ENCODE measurements at places on chromosomes 12 and 14.

DNA sequence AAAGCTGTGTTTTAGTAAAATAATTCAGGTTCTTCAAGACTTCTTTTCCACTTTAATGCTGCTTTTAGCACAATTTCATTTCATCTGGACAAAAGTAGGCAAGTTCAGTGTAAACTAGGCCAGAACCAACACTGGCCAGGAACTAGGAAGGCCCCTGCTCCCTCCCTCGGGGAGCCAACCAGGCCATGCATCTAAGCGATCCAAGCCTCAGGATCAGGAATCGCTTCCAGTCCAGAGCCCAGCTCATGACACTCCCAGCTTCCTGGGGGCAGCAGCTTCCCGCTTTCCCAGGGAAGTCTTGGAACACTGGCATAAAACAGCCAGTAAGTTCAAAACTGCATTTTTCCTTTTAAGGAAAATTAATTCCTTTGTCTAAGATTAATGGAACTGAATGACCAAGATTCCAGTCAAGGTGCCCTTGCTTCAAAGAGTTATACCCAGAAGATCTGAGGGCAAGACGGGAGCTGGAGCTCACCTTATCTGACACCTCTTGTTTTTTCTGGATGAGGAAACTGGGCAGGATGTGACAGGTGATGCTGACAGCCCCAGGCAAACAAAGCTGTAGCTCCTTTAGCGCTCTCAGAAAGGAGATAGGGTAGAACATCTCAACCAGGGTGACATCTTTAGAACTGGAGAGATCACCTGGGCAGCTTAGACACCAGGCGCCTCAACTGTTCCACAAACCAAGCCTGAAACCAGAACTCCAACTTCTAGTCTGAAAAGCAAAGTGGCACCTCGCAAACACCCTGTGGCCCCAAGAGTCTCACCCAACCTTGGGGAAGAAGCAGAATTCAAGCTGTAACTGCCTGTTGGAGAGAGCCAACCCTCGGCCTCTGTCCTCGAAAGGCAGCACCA is 61.4 kb upstream of the PNMA1 start:
- no peak for DNase-seq

- no peak for DNase-seq
Measured at GRCh38 chr12:30180602-30181001, 396.9 kb upstream of the TMTC1 start.

GRCh38 chr14:81406863-81407262 is 6.7 kb upstream of the STON2 start:
- DNase-seq = no peak

DNA sequence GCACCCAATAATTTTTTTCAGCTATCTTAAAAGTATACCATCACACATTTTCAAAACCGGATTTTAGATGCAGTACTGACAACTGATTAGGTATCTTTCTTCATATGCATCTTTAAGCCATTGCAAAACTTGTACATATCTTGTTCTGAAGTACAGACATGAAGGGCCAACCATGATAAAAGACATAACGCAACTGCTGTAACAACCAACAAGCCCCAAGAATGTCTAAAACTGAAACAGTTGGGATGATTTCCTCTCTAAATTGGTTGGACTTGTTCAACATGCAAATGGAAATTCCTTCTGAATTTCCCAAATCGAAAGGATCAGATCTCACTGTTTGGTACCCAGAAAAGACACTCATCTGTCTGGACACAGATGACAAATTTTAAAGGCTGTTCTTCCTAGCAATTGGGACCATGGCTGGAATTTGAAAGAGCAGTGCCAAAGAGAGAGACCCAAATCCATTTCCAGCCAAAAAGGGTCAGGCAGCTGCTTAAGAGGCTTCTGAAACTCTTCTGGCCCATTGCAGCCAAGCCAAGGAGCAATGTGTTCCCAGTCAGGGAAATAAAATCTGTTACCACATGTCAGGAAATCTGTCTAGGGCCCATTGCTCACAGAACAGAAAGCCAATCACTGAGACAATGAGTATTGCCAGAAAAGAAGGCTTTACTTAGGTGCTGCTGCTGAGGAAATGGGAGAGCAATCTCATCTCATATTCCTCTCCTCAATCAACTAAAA is 1122.4 kb upstream of the USP15 start:
- DNase-seq = no peak

- DNase-seq = no peak
Measured at GRCh38 chr14:68544081-68544892, 248.6 kb downstream of the ZFP36L1 start.

- no peak for DNase-seq
Measured at GRCh38 chr14:39368261-39368959, 63.8 kb downstream of the FBXO33 start.

DNA sequence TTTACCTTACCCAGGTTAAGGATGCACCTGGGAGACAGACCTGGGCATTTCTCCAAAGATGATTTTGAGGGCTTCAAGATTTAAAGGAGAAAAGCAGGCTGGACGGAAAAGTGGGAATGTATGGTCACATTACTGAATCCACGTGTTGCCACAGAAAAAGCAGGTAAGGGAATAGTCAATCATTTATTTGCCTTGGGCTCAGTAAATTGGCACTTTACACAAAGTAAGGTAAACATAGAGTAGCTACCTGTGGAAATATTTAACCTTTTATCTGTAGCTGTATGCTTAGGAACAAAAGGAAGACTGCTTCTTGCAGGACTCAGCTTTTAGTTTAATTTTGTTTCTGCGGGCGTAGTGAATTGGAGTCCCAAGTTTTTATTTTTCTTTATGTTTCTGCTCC is 153.3 kb downstream of the SLCO1B3 start:
- no peak for DNase-seq

GRCh38 chr12:26730481-26731350 is 102.3 kb downstream of the ITPR2 start:
- no peak for DNase-seq

DNA sequence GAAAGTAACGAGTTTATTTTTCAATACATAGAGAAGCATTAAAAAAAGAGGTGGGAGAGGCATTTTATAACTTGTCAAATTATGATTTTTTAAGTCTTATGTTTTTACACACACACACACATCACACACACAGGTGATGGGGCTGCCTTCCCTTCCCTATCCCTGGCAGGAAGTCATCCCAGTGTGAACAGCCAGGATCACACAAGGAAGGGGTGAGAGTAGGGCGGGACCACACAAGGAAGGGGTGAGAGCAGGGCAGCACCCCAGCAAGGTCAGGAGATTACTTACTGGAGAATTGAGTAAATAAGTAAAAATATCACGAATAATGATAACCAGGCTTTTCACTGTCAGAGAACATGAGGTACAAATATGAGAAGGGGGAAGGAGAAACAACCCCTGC is 372.6 kb downstream of the SEC23A start:
- DNase-seq = no peak

GRCh38 chr14:75125617-75126016 is 1.2 kb downstream of the NEK9 start:
- DNase-seq = no peak

GRCh38 chr14:100586403-100587085 is 673 bp downstream of the BEGAIN start:
- DNase-seq = no peak

DNA sequence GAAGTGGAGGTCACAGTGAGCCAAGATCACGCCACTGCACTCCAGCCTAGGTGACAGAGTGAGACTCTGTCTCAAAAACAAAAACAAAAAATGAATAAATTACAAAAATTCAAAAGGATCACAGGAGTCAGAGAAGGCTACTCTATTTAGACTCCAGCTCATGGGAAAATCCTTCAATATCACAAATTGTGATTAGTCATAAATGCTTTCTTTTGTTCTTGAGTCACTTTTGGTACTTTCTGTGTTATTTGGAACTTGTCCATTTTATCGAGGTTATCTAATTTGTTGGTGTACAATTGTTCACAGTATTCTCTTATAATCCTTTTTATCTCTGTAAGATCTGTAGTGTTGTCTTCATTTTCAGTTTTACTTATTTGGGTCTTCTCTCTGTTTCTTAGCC is 18.9 kb downstream of the ALDH2 start:
- no peak for DNase-seq

GRCh38 chr12:116376354-116377193 is 99.1 kb upstream of the MED13L start:
- no peak for DNase-seq

DNA sequence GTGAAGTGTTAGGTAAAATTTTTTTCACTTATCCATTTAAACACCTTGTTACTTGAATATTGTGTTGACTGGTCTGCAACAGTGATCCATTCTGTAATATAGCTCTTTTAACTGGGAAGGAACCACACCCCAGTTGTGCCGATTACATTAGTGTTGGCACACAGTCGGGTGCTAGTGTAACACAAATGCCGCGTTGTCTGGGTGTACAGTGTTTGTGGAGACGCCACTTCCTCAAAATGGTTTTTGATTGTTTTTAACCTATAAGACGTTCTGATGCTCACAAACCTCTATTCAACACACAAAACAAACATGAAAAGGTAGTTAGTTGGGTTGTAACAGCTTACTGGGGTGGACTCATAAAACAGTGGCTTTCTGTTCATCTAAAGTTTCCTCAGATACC is 48.0 kb upstream of the TRAF3 start:
- DNase-seq = no peak

DNA sequence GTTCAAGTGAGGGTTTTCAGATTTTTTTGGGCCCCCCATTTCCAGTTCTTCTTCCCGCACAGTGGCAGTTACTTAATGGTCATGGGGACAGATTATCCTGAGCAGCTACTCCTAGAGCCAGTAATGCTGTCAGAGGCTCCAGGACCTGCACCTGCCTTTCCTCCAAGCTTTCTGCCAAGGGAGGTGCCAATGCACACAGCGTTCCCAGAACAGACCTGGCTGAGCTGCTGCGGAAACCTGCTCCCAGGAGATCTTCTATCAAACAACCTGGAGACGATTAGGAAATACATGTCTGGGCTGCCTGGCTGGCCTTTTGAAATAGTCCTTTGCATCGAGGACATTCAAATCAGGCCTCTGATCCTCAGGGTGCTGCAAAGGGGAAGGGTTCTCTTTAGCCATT is 120.9 kb downstream of the SLC8A3 start:
- DNase-seq = no peak

DNA sequence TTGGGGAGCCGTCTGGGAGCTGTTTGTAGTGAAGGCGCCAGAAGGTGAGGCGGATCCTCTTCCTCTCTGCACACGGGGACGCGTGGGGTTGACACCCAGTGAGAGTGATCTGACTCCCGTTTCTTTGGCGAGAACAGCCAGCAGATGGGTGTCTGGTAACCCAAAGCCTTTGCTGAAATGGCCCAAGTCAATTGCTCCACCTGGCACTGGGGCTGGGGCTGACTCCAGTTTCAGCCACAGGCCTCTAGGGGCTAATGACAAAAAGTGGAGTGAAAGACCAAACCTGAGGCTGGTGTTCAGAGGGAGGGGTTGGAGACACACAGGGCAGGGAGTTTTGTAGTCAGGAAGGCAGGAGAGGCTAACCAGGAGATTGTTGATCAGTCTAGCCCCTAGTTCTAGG is 87.0 kb downstream of the FRMD6 start:
- DNase-seq = no peak

GRCh38 chr14:99561864-99562263 is 42.1 kb downstream of the CCDC85C start:
- no peak for DNase-seq

- no peak for DNase-seq
Measured at GRCh38 chr12:12047682-12048081, 23.1 kb upstream of the BCL2L14 start.

Data from substantia nigra (tissue), 51 donors.